ENCODE measurements at places on chromosomes 12 and 14.

DNA sequence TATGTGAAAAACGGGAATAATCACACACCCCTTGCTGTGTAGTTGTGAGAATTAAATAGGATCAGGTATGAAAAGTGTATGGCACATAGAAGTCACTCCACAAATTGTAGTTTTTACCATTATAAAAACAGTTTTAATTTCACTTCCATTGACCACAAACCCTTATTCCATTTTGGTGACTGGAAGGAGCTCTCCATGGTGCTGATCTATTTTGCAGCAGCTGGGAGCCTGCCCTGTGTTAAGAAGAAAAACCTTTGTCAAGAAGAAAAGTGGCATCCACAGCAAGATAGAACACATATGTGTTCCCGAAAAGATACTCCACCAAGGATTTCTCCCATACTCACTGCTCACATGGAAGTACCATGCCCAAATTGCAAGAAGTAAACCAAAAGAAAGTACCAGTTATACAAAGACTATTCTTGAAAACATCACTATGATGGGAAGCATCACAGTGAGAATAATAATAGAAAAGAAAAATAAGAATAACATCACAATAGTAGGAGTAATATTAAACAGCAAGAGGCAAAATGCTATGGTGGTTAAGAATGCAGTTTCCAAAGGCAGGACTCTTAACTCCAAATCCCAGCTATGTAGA, 58.7 kb downstream of the TUNAR start:
- DNase-seq, result peak; percentile 32

GRCh38 chr14:79098324-79098723, 928.2 kb downstream of the NRXN3 start:
- no peak for DNase-seq

- DNase-seq, result no peak
Measured at GRCh38 chr12:62774794-62775193, 160.2 kb downstream of the PPM1H start.

GRCh38 chr12:22399464-22400180, 65.1 kb upstream of the ST8SIA1 start:
- no peak for DNase-seq

- DNase-seq, result no peak
Measured at GRCh38 chr12:112665958-112666357, 125.6 kb upstream of the RPH3A start.
